Amygdala (tissue), 56 donors: ENCODE measurements at places on chromosomes 3 and 15.
A peak's percentile ranks its signal among the peaks of the same experiment; 100 is the strongest.

GRCh38 chr3:14235912-14236295, 57.3 kb downstream of the LSM3 start:
- DNase-seq = no peak

GRCh38 chr3:186141790-186142189, 32.9 kb upstream of the ETV5 start:
- DNase-seq = no peak

- no peak for DNase-seq
Observed at GRCh38 chr3:50423543-50423942, 64.2 kb upstream of the TMEM115 start.

GRCh38 chr15:62941699-62942098, 100.8 kb upstream of the TPM1 start:
- no peak for DNase-seq

DNA sequence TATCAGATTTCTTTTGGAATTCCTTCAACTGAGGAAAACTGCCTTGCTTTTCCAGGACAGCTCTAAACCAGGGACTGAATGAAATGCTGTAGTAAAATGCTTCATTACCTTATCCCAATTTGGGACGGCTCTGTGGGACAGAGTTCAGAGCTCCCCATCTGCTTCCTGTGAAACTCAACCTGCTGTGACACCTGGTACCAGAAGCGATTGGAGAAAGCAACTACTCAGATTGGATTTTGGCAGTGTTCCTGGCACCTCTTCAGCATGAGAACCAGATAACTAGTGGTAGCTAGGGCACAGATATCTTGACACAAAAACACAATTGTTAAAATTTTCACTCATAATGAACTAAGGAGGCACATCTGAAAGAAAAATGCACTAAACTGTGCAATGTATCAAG, 539.1 kb downstream of the SI start:
- no peak for DNase-seq

DNA sequence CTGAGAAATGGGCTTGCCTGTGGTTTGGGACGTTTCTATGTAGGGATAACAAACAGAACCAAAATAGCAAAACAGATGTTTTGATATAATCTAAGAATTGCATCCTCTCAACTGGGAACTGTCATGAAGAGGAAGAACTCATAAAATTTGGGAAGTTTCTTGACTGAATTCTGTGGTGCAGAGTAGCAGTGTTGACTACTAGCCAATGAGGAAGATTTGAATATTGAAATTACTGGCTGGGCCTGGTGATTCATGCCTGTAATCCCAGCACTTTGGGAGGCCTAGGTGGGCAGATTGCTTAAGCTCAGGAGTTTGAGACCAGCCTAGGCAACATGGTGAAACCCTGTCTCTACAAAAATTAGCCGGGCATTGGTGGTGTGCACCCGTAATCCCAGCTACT, 42.2 kb downstream of the ZNF609 start:
- no peak for DNase-seq

- DNase-seq = no peak
Observed at GRCh38 chr15:65208647-65209046, 2.6 kb downstream of the CILP start.

DNA sequence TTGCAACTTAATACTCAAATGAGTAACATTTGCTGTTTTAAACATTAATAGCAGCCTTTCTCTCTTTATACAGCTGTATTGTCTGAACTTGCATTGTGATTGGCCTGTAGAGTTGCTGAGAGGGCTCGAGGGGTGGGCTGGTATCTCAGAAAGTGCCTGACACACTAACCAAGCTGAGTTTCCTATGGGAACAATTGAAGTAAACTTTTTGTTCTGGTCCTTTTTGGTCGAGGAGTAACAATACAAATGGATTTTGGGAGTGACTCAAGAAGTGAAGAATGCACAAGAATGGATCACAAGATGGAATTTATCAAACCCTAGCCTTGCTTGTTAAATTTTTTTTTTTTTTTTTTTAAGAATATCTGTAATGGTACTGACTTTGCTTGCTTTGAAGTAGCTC, 40.3 kb downstream of the CTNNB1 start:
- no peak for DNase-seq

GRCh38 chr3:145951441-145951840, 209.5 kb downstream of the PLOD2 start:
- DNase-seq = no peak

DNA sequence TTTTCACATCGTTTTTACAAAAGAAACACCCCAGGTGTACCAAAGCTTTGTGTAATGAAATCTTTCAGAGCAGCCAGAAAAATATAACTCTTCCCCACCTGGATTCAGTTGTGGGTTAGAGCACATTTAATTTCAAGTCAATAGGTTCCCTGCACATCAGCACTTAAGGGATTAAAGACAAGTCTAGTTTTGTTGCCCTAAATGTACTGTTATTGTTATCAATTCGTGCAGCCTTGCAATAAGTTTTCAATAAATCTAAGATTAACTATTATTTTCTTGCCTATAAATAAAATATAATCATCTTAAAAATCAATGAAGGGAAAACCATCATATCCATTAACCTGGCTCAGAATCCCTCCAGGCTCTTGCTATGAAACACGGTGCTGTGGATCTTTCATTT, 172.5 kb upstream of the CDIN1 start:
- DNase-seq = no peak

GRCh38 chr3:67109651-67110204, 111.6 kb downstream of the KBTBD8 start:
- DNase-seq = no peak

- no peak for DNase-seq
Observed at GRCh38 chr3:32888739-32889138, 62.7 kb upstream of the CCR4 start.

- DNase-seq = no peak
Observed at GRCh38 chr3:53224026-53224425, 31.8 kb downstream of the TKT start.

- DNase-seq = no peak
Observed at GRCh38 chr15:85489773-85490493, 109.5 kb downstream of the AKAP13 start.

DNA sequence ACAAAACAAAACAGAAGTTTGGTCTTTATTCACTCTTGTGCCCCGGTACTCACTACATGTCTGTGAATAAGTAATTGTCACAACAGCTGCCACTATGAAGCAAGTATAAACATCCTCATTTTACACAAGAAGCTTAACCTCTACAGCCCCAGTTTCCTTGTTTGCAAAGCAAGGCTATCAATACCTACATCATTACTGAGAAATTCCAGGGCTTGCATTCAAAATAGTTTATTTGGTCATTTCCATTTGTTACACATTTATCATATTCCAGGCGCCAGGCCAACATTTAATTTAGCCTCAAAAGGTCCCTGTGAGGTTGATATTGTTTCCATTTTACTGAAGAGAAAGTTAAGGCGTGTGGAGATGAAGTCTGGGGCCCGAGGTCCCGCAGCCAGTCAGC, 161.4 kb upstream of the LRTM1 start:
- DNase-seq = no peak

GRCh38 chr15:57655809-57656208, 50.7 kb upstream of the POLR2M start:
- no peak for DNase-seq

- no peak for DNase-seq
Observed at GRCh38 chr3:46778101-46778500, 60.4 kb upstream of the PRSS50 start.

DNA sequence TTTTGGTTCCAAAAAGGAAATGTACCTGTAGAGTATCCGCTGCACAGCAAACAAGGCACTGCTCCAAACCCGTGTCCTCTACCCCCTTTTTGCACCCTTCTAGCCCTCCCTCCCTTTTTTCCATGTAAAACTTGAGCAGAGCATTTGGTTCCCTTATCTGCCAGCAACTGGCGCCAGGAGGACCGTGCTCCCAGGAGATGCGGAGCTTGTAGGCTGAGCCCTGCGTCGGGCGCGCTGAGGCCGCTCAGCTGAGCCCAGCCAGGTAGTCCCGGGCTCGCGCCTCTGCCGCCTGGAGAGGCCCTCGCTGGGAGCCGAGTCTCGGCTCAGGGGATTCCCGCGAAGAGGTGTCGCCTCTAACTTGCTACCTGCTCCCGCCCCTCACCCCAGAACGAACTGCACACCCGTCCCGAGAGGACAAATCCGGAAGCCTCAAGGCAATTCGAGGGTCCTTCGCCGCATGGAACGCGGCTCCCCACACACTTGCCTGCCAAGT, 575 bp downstream of the TRPM7 start:
- DNase-seq = no peak

DNA sequence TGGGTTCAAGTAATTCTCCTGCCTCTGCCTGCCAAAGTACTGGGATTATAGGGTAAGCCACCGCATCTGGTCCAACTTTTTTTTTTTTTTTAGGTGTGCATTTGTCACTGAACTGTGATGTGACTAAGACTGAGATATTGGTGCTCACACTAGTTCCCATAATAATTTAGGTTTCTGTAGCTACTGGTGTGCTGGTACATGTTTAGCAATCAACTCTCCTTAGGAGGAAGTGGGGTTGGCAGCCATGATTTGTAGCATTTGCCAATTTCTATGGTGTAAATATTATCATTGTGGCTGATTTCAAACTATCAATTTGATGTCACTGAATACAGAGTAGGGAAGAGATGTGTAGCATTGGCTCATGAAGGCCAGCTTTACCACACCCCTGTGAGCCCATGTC, 372.7 kb downstream of the EDEM1 start:
- no peak for DNase-seq

DNA sequence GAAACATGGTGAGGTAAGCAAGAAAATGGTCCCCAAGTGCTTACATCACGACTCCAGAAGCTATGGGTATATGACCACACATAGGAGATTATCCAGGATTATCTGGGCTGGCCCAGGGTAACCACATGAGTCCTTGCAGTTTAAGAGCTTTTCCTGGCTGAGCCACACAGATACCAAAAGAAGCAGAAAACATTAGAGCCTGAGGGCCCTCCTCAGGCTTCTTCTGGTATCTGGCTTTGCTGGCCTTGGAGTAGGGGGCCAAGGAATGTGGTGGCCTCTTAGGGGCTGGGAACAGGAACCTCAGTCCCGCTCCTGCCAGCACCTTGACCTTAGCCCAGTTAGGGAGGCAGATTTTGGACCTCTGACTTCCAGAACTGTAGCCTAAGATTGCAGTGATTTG, 259.1 kb downstream of the KCNMB2 start:
- DNase-seq = no peak

- DNase-seq = no peak
Observed at GRCh38 chr3:66615643-66616301, 115.0 kb upstream of the LRIG1 start.

GRCh38 chr3:134457376-134458074, 28.3 kb downstream of the ANAPC13 start:
- DNase-seq = no peak

GRCh38 chr3:40129981-40130380, 179.5 kb upstream of the EIF1B start:
- no peak for DNase-seq

DNA sequence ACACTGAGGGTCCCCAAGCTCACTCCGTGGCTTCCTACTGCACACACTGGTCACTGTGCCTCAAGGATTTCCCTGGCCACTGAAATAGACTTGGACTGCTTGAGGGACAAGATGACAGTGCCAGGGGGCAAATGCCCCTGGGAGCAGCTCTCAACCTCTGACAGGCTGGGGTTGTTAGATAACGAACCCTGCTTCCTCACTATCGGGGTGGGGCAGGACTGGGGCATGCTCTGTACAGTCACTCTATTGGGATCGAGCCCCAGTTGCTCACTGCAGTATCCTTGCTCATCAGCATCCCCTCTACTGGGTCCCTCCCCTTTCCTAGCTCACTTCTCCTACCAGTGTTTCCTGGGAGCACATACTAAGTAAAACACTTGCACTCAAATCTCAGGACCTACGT, 610.8 kb downstream of the NTRK3 start:
- no peak for DNase-seq

GRCh38 chr3:44482721-44483120, 5.3 kb upstream of the ZNF445 start:
- DNase-seq = no peak

DNA sequence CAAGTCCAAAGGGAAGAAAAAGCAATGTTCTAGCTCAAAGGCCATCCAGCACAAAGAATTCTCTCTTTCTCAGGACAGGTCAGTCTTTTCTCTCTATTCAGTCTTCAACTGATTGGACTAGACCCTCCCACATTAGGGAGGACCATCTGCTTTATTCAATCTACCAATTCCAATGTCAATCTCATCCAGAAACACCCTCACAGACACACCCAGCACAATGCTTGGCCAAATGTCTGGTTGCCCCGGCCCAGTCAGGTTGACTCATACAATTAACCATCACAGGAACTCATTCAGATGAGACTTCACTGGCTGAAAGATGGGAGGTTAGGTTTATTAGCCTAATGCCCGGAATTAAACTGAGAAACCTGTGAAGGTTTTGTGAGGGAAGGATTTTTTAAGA, 32.4 kb downstream of the ACAN start:
- no peak for DNase-seq

- DNase-seq = no peak
Observed at GRCh38 chr3:134314588-134315285, 59.5 kb downstream of the AMOTL2 start.

DNA sequence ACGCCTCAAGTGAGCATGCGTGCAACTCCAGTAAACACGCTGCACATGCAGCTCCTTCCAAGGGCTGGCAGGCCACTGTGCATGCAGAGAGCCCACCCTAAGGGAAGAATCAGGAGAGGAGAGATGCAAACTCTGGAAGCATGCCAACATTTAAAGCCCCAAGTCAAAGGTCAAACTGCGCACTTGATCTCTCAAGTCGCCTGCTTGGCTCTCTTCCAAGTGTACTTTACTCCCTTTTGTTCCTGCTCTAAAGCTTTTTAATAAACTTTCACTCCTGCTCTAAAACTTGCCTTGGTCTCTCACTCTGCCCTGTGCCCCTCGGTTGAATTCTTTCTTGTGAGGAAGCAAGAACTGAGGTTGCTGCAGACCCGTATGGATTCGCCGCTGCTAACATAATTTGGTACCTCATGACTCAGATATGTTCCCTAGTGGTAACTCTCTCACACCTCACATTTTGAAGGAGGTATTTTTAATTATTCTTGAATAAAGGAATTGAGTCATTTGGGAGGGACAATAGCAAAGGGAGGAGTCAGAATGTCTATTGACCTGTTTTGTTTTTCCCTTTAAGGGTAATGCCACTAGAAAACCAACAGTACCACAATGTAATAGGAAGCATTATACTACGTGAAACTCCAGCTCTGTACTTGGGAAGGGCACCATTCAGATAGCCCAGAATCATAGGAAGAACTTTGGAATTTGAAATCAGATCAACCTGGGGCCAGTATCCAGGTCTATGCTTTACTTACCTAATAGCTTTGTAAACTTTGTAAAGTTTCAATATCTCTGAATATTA, 19.6 kb upstream of the DGKG start:
- DNase-seq = no peak

- DNase-seq = peak; percentile 52
Observed at GRCh38 chr3:58332575-58333188, at the start of gene PXK. PXK (plus strand) TSS chr3:58332892; CDS start chr3:58332989, 97 bp downstream.

GRCh38 chr3:139629033-139629432, 48.7 kb downstream of the NMNAT3 start:
- DNase-seq = no peak

DNA sequence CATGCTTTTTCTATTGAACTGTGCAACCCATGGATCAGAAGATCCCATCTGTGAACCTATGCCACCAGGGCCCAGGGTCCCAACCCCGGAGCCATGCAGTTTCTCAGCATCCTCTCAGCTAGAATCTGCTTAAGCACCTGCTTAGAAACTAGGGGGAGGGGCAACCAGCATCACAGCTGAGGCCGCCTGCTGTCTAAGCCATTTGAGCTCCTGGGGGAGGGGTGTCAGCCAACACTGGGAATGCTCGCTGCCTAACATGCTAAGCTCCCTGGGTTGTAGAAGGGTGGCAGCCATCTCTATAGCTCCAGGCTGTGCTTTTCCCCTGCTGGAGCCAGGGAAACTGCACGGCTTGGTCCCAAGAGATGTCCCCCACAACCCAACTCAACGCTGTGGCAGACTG, 322.8 kb downstream of the EDEM1 start:
- DNase-seq = no peak
